ENCODE measurements at places on chromosomes 11 and 22.

DNA sequence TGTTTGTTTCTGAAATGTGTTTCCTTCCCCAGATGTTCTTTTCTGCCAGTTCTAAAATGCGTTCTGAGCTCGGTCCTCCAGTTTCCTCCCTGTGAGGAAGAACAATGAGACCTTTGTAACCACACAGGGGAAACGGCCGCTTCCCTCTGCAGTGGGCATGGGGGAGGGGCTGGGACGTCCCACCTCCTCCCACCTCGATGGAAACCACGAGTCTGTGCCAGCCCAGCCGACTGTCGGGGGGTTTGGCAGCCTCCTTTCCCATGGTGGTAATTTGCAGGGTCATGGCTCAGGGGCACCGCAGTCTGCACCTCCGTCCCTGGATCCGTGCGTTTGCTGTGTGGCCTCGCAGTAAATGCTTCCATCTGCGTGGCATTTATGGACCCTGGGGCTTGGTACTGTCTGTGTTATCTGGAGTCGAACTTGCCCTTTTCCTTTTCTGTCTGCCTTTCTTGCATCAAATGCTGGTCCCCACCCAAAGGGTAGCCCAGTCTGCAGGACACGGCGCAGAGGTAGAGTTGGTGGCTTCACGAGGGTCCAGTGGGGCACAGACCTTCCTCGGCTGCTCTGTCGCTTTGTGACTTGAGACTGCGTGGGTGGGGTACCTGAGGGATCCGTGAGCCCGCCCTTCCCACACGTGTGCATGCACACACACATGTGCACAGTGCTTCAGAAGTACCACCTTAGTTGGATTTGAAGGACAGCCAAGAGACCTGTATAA lies 16.1 kb downstream of the LRP5 start:
- no peak for DNase-seq

DNA sequence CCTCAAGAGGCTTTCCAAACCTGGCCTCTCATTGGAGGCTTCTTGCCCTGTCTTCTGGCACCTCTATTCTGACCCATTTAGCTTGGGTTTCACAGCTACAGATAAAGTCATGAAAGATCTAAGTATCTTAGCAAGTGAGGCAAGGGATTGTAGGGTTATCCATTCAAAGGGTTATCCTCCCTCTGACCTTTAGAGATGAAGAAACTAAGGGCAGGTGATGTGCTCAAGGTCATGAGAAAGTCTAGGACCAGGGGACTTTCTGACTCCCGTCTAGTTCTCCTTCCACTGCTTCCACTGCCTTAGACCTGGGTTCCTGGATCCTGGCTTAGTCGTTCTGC lies 7.2 kb downstream of the PHOX2A start:
- DNase-seq: no peak

- no peak for DNase-seq
These were observed 224.3 kb downstream of the DSCAML1 start for GRCh38 chr11:117572671-117573070.

GRCh38 chr11:129390303-129390821 lies 14.7 kb downstream of the BARX2 start:
- no peak for DNase-seq

- DNase-seq: no peak
These were observed 642 bp downstream of the NAA40 start for GRCh38 chr11:63939397-63939891.

- DNase-seq: no peak
These were observed 40.0 kb downstream of the DCUN1D5 start for GRCh38 chr11:103051981-103052380.

GRCh38 chr11:3147257-3147619 lies 17.9 kb downstream of the OSBPL5 start:
- no peak for DNase-seq

GRCh38 chr11:87097582-87097981 lies 59.8 kb downstream of the TMEM135 start:
- DNase-seq: peak; percentile 9

GRCh38 chr11:95778699-95779098 lies 10.9 kb downstream of the FAM76B start:
- DNase-seq: no peak

GRCh38 chr22:40401532-40401931 lies 31.1 kb downstream of the SGSM3 start:
- no peak for DNase-seq

DNA sequence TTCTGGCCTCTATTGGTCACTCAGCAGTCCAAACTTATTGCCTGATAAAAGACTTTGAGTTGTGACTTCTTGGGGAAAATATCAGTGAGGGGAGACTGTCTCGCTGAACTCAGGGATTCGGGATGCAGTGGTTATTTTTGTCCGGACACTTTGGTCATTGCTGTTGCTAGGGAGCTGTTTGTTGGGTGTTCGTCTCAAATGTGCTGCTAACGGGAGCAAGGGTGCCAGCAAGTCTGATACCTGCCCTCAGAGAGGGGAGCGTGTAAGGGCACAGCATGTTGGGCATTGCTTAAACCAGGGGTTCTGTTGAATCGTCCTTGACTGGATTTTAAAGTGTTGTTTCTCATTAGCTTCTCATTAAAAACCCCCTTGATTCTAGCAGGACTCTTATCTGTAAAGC lies 49.2 kb upstream of the SLC25A18 start:
- no peak for DNase-seq

- DNase-seq: no peak
These were observed 678.6 kb upstream of the ANO5 start for GRCh38 chr11:21514316-21514715.

- DNase-seq: no peak
These were observed 35.7 kb upstream of the ELF5 start for GRCh38 chr11:34549271-34549670.

- peak; percentile 41 for DNase-seq
These were observed 295.1 kb upstream of the PLET1 start for GRCh38 chr11:112555491-112556364.

- no peak for DNase-seq
These were observed 142.4 kb downstream of the APIP start for GRCh38 chr11:34773826-34774225.

- no peak for DNase-seq
These were observed 4.6 kb upstream of the KCNJ5 start for GRCh38 chr11:128886406-128887124.
